ENCODE measurements at places on chromosomes 2 and 18.
A peak's percentile ranks its signal among the peaks of the same experiment; 100 is the strongest.

DNA sequence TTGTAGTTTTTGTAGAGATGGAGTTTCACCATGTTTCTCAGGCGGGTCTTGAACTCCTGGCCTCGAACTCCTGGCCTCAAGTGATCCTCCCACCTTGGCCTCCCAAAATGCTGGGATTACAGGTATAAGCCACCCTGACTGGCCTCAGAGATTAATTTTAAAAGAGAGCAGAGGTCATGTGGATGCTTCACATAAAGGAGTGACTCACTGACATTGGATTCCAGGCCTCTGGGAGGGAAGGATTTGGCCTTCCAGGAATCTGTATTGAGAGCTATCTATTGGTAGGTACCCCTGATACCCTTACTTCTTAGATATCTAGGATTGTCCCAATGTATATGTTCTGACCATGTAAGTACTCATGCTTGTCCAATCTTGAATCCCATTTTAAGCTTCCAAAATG, 138.4 kb downstream of the FAM161A start:
- DNase-seq: no peak

GRCh38 chr2:223081789-223082188, 29.8 kb downstream of the KCNE4 start:
- no peak for DNase-seq

DNA sequence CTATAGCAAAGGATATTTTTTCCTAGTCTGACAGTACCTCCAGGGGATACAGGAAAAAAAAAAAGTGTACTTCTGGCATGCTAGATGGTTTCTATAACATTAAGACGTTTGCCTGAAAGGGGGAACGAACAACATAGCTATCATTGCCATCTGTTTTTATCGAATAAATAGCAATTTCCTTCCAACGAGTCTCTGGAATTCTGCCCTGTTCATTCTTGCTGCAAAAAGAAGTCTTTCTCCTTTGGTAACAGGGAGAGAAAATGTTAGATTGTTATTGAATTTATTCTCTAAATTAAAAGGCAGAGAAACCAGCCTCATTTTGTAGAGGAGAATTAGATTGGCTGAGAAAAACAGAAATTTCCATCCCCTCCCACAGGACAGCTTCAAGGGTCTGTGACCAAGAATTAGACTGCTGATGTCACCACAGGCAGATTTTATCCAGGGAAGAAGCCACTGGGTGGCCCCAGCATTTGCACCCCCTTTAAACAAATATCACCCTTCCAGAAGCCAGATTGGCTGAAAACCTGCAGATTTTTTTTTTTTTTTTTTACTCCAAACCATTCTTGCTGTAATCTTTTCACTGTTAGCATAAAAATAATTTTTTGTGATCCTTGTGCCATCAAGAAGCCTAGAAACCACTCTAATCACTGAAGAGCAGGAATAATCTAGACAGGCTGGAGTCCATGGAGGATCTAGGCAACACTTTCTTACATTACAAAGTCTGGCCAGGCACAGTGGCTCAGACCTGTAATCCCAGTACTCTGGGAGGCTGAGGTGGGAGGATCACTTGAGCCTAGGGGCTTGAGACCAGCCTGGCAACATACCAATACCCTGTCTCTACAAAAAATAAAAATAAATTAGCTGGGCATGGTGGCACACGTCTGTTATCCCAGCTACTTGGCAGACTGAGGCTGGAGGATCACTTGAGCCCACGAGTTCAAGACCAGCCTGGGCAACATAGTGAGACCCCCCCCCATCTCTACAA, 12.0 kb downstream of the WDFY1 start:
- no peak for DNase-seq

DNA sequence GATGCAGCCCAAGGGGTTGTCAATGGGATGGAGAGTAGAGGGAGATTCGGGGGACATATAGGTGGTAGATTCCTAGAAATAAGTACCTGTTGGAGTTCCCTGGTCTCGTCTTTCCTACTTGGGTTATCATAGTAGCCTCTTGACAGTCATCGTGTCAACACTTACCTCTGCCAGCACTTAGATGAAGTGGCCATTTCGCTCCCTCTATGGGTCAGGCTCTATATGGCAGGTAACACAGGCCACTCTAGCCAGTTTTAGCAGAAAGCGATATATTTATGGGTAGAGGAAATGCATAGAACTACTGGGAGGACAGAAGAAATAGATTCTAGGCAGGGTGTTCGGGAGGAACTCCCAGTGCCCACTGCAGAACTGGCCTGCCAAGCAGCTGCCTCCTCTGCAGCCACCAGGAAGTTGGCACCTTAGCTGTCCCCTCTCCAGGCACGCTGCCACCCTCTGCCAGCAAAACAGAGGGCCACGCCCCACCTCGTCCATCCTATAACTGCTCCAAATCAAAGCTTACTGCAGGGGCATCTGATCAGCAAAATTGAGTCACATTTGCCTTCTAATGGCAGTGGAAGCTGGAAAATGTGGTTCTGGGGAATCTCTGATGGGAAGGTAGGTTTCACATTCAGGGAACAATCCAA, 181.3 kb downstream of the INSIG2 start:
- no peak for DNase-seq

- DNase-seq: no peak
These were observed 53.6 kb downstream of the FAM228A start for GRCh38 chr2:24228470-24228869.

GRCh38 chr2:47403609-47404193, 745 bp downstream of the MSH2 start:
- no peak for DNase-seq

DNA sequence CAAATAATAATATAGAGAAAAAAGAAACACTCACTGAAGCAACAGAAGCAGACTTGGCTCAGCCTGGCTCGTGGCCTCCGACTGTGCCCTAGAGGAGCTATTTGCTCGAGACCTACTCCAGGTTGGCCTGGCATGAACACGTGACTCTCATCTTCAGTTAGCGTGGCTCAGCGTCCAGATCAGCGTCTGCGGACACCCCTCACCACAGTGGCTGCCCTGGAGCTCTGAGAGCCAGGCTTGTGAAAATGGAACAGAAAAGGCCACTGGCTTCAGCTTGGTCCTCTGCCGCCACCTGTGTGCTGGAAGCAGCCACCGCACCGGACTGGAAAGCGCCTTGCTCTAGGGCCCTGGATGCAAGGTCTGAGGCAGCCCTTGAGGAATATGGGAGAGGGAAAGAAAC, 1184.0 kb upstream of the GYPC start:
- peak; percentile 19 for DNase-seq

DNA sequence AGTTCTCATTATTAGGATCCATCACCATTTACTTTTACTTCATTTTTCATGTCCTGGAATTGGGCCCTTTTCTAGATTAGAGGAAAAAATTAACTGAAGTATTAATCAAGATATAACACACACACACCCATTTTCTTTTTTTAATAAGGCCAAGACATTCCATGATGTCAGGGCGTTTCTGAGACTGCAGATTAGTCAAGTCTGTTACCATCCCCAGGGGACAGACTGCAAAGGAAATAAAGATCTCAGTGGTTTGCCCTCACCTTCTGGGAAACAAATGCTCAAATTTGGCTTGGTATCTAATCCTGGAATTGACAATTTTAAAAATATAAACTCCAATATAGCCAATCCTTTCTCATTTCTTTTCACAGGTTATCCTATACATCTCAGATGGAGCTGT, 27.4 kb downstream of the RMP24 start:
- no peak for DNase-seq

GRCh38 chr2:7919510-7919909, 762.3 kb upstream of the ID2 start:
- peak; percentile 29 for DNase-seq

GRCh38 chr18:79975043-79975442, 10.6 kb downstream of the HSBP1L1 start:
- no peak for DNase-seq

GRCh38 chr2:172962082-172962481, 113.6 kb upstream of the MAP3K20 start:
- DNase-seq: no peak

DNA sequence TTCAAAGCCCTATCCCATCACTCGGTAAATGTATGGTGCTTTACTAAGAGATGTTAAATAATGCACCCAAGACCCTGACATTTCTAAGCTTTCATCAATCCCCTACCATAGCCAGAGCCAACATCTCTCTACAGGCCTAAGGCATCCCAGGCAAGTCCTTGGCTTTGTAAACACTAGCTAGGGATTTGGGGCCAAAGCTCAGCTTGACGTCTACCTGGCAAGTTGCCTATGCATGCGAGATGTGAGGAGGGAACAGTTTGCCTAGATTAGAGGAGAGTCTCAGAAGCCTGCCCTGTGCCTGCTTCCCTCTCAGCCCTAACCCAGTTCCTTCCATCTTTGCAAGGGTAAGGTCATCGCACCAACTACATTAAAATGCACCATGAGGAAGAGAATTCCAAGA, 221.5 kb upstream of the NCKAP5 start:
- no peak for DNase-seq

DNA sequence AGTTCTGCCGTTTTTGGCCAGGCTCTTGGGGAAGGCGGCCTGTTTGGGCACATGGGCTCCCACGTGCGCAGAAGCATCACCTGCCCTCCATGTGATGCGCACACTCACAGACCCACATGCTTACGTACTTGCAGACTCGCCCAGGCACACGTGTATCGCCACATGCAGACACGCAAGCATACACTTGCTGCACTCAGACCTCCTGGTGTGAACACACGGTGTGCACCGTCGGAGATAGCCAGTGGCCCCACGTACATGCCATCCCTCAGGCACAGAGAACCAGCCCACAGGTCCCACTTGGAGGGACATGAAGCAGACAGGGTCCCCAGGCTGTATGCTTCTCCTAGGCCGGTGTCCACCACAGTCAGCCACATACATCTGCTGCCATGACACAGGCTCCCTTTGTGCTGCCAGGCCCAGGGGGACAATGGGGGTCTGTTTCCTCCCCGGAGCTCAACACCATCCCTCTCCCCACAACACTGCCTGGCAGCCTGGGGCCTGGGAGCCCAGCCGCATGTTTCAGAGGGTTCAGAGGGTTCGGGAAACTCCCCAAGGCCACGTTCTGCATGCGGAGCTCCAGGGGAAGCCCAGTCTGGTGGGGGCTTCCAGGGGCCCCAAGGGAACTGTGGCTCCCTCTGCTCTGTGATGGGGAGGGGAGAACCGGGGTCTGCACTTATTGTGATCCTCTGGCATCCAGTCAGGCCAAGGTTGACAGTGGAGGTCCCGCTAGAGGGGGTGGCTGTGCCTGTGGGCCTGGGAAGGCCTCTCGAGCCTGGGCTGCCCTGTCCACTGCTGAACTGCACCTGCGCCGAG, 208.1 kb upstream of the HAAO start:
- DNase-seq: no peak

GRCh38 chr2:159788253-159788652, 9.8 kb downstream of the CD302 start:
- no peak for DNase-seq

- DNase-seq: peak; percentile 57
These were observed 50.0 kb downstream of the CPO start for GRCh38 chr2:206989311-206989710.

DNA sequence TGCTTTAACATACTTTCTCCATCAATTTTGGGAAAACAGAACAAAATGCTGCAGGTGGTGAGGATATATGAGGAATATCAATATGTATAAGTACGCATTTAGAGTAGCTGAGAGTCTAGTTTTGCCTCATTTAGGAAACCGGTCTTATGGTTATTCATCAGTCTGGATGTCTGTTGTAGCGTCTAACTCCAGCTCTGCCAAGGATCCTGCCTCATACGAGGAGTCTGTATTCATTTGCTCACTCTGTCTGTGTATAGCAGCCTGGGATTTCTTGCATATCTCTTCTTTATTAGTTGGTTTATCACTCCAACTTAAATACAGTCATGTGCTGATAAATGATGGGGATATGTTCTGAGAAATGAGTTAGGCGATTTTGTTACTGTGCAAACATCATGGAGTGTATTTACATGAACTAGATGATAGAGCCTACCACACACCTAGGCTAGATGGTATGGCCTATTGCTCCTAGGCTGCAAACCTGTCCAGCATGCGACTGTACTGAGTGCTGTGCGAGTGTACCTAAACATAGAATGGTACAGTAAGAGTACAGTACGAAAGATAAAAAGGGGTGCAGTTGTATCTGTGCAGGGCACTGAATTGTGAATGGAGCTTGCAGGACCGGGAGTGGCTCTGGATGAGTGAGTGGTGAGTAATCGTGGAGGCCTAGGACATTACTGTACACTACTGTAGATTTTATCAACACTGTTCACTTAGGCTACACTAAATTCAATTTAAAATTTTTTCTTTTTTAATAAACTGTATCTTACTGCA, 148.1 kb downstream of the ZNF407 start:
- DNase-seq: peak; percentile 39

DNA sequence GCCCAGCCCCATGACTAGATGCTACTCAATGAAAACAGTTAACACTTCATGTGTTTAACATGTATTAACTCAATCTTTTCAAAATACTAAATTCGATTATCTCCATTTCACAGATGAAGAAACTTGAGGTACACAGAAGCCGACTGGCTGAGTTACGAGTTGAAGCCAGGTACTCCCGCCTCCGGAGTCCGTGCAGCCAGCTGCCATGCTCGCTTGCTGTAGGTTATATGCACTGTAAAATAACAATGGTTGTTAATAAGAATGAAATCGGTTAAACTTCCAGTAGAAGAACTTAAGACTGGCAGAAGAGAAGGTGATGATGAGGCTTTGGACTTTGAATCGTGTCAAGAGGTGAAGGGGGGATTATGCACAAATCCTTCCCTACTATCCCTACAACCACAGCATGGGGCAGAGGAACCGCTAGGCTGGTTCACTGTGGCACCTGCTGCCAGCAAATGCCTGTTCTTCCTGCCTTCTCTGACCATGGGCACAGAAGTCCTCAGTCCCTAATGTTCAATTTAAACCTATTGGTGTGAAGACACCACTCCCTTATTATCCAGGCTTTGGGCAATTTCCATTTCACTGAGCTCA, 25.4 kb downstream of the COX7A2L start:
- no peak for DNase-seq

- no peak for DNase-seq
These were observed 51.2 kb downstream of the SLC14A2 start for GRCh38 chr18:45666520-45666919.

GRCh38 chr2:75790814-75791467, 80.2 kb upstream of the GCFC2 start:
- DNase-seq: no peak

- DNase-seq: peak; percentile 21
These were observed 253.8 kb downstream of the TGIF1 start for GRCh38 chr18:3703732-3704176.

DNA sequence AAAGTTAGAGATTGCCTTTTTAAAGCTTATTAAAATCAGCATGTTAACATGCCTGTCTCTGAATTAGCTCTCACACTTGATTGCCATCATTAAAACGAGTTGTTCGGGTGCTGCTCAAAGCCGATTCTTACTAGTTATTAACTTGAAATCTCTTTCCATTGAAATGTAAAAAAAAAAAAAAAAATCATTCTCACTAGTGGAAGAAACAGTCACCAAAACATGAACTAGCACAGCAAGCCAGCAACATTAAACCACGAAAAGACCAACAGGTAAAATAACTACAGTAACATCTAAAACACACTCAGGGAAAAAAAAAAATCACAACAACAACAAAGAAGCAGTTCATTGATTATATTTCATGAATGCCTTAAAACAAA, 264.5 kb downstream of the MEIS1 start:
- DNase-seq: no peak

GRCh38 chr2:175730050-175730449, 272.0 kb downstream of the LNPK start:
- no peak for DNase-seq

Measured in BE2C (cell line).